Activated CD8-positive, alpha-beta memory T cell treated with anti-CD3 and anti-CD28 coated beads for 1 hour (primary cell): ENCODE measurements at places on chromosomes 16 and 17.

GRCh38 chr17:56096026-56096810 is 57.1 kb upstream of the ANKFN1 start:
- DNase-seq, result no peak

GRCh38 chr16:61681673-61682072 is 354.6 kb downstream of the CDH8 start:
- no peak for DNase-seq

DNA sequence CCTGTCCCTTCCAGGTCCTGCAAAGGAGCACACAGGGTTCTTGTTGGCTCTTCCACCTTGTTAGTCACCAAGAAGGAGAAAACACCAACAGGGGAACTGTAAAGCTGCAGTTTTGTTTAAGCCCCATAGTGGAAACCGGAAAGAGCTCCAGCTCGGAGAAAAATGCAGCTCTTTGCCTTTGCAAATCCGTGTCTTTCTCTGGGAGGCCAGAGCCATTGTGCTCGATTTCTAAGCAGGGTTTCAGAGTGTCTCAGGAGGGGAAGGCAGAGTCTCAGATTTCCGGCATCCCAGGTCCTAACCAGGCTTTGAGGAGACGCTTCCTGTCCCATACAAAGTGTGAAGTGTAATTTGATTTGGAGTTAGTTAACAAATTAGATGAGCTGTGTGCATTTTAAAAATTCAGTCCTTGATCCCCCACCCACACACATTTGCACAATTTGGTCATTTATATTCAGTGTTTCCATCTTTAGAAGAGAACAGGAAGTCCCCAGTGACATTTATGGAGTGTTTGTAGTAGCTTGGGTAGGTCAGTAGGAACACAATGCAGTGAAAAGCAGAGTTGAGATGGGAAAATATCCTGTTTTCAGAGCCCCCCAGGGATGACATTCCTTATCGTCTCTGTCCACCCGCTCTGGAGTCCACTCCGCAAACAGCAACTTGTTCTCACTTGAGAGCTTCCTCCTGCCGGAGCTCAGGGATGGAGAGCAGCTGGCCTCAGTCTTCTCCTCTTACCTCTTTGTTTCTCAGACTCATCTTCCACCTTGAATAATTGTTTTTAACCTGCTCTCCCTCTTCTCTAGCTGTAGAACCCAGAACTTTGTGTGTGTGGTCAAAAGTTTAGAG is 331.9 kb downstream of the SEC14L1 start:
- DNase-seq, result no peak

DNA sequence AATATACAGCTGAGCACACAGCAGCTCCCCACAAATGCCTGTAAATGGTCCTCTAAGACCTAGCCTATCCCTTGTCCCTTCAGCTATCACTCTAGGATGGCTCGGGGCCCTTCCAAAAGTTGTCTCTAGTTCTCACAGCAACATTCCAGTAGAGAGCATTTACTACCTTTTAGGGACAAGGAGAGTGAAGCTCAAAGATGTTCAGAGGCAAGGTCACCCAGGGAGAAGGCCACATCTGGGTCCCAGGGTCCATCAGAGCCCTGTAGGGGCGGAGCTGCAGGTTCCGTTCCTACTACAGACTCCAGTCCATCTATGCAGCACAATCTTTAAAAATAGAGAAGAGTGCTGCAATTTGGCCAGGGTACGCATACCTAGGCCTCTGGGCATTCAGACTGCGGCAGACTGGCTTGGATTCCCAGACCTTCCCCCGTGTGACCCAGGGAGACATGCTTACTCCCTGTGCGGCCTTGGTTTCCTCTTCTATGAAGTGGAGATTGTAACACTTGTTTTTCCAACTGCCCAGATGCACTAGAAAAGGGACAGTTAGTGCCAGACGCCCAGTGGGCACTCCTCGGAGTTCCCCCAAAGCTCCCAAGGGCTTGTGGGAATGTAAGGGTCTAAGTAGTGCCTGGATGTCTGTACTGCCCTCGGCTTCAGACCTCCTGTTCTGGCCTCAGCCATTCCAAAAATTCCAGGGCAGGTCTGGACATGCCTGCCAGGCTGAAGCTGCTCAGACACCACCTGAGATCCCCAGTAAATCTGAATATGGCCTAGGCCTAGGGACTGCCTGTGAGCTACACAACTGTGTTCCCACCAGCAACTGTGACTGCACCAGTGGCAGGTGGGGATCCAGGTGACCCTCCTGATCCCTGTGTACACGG is 2.5 kb downstream of the SLC12A4 start:
- no peak for DNase-seq

GRCh38 chr17:43662413-43663141 is 855 bp upstream of the MEOX1 start:
- no peak for DNase-seq

- DNase-seq, result no peak
These were observed 8.7 kb downstream of the CORO7 start for GRCh38 chr16:4407543-4408322.

DNA sequence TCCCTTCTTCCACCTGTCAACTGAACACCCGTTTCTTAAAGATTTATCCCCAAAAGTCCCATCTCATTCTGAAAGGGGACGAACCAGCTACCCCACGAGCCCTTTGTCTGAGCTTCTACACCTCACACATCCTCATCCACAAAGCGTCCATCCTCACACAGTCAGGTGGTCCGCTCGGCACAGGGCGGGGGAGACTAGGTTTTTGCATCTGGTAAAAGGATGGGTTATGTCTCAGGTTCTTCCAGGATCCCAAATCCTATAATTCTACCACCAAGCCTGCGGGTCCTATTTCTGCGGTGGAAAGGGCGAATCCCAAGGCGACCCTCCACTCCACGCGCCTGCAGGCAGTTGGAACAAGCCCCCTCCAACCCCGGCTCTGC is 458 bp downstream of the GFOD2 start:
- no peak for DNase-seq

DNA sequence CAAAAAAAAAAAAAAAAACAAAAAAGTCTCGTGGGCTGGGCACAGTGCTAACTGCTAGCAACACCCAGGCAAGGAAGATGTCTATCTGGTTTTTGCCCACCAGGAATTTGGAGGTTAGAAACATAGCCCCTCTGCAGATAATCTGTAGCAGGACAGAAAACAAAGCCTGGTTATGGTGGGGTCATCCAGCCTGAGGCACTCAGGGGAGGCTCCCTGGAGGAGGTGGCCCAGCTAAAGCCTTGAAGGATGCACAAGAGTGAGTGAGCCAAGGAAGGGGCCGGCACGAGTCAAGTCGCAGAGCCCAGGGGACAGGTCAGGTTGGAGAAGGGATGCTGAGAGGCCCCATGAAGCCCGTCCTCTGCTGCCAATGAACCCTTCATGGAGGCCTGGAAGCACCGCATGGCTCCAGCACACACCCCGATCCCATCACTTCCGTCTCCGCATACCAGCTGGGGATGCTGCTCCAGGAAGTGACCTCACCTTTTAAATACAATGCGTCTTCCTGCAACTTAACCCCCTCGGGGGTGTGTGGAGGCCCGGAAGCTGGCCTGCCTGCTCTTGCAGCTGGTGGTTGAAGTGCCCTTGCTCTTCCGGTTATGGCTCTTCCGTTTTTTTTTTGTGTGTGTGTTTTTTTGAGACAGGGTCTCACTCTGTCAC is 86.5 kb downstream of the ENGASE start:
- no peak for DNase-seq

DNA sequence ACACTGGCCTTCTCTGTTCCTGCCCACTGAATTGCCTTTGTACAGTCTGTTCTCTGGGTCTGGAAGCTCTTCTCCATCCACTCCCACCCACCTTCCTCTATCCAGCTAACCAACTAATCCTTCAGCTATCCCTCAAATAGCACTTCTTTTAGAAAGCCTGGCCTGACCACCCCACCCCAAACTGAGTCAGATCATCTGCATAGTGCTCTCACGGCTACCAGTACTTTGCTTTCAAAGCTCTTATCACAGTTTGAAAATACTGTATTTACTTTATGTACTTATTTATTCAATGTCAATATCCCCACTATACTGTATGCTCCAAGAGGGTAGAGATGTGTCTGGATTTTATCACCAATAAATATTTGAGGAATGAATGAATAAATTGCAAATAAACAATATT is 4.5 kb upstream of the CLDN7 start:
- DNase-seq, result no peak

GRCh38 chr17:7497636-7498035 is 13.5 kb downstream of the POLR2A start:
- no peak for DNase-seq

GRCh38 chr16:51337662-51338061 is 186.6 kb upstream of the SALL1 start:
- no peak for DNase-seq

- DNase-seq, result no peak
These were observed 7.2 kb downstream of the RAB11FIP4 start for GRCh38 chr17:31398381-31399311.

DNA sequence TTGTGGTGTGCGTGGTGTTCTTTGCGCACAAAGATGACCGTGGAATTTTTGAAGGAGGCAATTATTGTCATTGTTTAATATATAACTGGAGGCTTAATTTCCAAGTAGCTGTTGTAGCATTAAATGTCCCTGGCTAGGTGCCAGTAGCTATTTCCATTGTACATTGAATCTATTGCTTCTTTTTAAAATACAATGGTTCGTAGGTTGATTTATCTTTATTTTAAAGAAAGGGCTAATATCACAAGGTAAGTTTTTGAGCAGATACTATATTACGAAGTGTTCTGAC is 127.1 kb downstream of the RPTOR start:
- DNase-seq, result no peak

GRCh38 chr17:56785405-56785804 is 48.3 kb downstream of the C17orf67 start:
- DNase-seq, result no peak

- no peak for DNase-seq
These were observed 103.4 kb downstream of the VPS53 start for GRCh38 chr17:611202-611601.

GRCh38 chr17:38877130-38877851 is 7.4 kb downstream of the LASP1 start:
- no peak for DNase-seq

DNA sequence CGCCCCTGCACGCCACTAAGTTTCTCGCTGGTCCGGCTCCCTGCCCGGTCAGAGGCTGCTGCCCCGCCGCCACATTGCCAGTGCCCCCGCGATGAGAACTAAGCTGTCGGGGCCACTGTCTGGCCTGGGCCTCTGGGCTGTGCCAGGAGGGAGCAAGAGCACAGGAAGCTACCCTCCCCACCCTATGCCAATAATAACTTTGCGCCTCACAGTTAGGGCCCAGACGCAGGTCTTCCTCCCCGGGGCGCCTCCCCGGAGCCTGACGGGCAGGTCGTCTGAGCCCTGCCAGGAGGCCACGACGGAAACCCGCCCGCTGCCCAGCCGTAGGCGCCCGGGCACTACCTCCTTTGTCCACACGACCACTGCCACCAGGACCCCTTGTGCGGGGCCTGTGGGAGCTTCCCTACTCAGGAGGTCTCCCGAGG is 1.5 kb downstream of the ZFPM1 start:
- DNase-seq, result no peak

DNA sequence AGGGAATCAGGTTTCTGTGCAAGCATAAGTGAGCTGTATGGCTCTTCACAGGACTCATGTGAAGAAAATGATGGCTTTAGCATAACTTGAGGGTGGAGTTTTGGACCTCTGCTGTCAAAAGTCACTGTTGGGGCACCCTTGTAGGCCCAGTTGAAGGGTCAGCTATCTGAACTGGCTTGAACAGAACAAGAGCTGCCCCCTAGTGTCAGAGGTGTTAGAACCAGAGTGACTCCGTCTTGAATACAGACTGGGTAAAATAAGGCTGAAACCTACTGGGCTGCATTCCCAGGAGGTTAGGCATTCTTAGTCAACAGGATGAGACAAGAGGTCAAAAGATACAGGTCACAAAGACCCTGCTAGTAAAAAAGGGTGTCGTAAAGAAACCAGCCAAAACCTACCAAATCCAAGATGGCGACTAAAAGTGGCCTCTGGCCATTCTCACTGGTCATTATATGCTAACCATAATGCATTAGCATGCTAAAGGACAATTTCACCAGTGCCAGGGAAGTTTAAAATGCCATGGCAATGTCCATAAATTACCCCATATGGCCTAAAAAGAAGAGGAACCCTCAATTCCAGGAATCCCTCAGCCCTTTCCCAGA is 484.0 kb upstream of the ERCC4 start:
- no peak for DNase-seq

DNA sequence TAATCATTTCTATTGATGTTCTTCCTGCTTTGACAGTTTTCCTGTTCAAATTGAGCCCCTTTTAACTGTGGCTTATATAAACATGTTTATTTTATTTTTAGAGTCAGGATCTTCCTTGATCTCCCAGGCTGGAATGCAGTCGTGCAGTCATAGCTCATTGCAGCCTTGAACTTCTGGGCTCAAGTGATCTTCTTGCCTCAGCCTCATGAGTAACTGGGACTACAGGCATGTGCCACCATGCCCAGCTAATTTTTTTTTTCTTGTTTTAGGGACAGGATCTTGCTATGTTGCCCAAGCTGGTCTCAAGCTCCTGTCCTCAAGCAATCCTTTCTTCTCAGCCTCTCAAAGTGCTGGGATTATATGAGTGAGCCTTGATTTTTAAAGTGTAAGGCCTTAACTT is 14.7 kb downstream of the PHKB start:
- DNase-seq, result no peak

- DNase-seq, result no peak
These were observed 70.8 kb downstream of the SNX11 start for GRCh38 chr17:48178317-48178716.

GRCh38 chr17:47837401-47838039 is 3.6 kb downstream of the SCRN2 start:
- no peak for DNase-seq

DNA sequence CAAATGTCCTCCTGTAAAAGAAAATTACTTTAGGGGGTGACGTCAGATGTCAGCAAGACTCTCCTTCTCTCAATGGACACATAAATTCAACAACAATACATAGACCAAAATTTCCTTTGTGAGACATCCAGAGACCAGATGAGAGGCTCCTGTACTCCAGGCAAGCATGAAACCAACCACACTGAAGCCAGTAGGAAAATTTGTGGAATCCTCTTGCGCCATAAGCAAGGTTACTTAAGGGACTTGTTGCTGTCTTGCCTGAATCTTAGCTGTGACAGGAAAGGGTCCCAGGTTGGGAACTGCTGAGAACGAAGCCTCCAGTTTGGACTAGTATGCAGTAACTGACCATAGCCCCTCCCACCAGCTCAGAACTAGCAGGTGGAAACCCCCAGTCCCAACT is 56.0 kb downstream of the CEP112 start:
- no peak for DNase-seq

- no peak for DNase-seq
These were observed 1.5 kb downstream of the MFSD6L start for GRCh38 chr17:8797621-8798175.

GRCh38 chr17:18187226-18187625 is 3.6 kb downstream of the ALKBH5 start:
- DNase-seq, result no peak

DNA sequence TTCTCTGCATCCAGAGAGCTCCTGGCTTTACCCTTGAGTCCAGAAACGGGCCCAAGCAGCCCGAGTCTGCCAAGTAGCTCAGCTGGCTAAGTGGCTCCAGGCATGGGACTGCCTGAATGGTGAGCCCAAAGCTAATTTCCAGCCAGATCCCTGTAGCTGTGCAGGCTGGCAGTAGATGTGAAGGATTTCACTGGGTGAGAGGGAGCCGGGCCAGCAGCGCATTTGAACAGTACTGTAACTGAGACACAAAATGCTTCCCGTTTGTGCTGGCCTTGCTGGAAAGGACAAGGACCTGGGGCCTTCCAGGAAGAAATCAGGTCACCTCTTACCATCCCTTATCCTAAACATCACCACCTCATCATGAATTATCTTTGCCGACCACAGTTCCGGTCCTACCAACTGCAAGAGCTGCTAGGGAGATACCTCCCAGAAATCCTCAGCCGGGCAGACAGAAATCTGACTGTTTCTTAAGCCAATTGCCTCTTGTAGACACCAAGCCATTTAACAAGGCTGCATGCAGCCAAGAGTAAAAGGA is 3.7 kb downstream of the TIMP2 start:
- DNase-seq, result no peak

- DNase-seq, result no peak
These were observed 1.8 kb downstream of the UBE2G1 start for GRCh38 chr17:4364622-4365041.
